ENCODE measurements at places on chromosomes 13 and 19.

DNA sequence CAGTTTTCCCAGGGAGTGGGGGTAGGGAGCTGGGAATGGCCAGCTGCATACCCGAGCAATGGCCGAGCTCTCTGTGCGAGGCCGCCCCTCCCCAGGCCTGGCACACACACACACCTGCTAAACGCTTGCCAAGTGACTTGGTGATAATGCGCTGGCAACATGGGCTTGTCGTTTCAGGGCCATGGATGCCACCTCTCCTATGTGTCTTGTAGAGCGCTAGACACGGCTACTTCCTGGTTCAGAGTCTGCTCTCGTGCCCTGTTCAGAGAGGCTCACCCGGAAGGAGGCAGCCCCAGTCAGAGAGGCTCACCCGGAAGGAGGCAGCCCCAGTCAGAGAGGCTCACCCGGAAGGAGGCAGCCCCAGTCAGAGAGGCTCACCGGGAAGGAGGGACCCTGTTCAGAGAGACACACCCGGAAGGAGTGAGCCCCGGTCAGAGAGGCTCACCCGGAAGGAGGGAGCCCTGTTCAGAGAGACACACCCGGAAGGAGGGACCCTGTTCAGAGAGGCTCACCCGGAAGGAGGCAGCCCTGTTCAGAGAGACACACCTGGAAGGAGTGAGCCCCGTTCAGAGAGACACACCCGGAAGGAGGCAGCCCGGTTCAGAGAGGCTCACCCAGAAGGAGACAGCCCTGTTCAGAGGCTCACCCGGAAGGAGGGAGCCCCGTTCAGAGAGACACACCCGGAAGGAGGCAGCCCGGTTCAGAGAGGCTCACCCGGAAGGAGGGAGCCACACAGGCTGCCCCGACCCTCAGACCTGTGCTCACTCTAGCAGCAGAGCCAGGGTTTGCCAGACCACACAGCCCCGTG, 4.2 kb downstream of the ADPRHL1 start:
- peak; percentile 92 for DNase-seq

- DNase-seq = no peak
These were observed 29.2 kb downstream of the TUBA3C start for GRCh38 chr13:19152403-19152802.

DNA sequence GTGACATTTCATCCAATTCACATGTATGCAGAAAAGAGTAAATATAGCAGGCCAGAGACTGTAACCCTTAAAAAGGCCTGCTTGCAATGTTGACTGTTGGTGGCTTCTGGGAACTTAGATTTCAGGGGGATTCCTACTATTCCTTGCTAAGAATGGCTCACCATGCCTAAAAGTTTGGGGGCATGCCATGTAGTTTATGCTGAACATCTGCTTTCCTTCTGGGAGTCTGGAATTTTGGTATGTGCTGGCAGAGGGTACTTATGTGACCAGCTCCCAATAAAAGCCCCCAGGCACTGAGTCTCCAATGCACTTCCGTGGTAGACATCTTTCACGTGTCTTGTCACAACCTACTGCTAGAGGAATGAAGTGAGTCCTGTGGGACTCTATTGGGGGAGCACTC, 88.4 kb upstream of the PCDH8 start:
- no peak for DNase-seq

DNA sequence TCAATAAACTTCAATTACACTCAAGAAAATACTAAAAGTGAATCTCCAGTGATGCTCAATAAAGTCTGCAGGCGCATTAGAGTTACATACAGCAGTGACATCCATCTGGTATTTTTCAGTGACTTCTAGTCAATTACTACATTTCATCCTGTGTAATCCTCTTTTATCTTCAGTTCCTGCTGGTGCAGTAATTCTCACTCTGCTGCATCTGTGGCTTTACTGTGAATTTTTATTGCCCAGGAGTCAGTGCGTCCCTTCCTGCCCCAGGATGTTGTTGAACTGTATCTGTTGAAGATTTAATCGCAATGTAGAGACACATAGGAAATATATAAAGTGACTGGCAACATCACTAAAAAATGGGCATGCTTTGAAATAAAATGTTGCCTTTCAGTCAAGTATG, 196.3 kb upstream of the TMTC4 start:
- DNase-seq = no peak

DNA sequence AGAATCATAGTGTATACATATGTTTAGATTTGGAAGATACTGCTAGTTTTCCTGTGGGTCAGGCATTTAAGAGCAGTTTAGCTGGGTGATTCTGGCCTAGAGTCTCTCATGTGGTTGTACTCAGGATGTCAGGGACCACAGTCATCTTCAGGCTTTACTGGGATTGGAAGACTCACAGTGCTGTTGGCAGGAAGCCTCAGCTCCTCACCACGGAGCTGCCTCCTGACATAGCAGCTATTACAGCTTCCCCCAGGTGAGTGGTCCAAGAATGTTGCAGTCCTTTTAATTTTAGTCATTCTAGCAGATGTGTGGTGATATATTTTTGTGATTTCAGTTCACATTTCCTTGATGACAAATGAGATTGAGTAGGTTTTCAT, 16.9 kb upstream of the GPR18 start:
- DNase-seq = no peak
